ENCODE measurements at places on chromosomes 6 and 20. TPM values are rescaled to one million over a fixed set of nuclear protein-coding genes. Genes with fewer than 3 reads are reported as not detected.

PRIM2 gene
- total RNA-seq: 3.7 TPM

- DNase-seq: no peak
Observed at GRCh38 chr6:80182308-80182707, 75.8 kb downstream of the BCKDHB start.

- DNase-seq: no peak
Observed at GRCh38 chr6:11113038-11113437, 1.5 kb upstream of the ERVFRD-1 start.

DNA sequence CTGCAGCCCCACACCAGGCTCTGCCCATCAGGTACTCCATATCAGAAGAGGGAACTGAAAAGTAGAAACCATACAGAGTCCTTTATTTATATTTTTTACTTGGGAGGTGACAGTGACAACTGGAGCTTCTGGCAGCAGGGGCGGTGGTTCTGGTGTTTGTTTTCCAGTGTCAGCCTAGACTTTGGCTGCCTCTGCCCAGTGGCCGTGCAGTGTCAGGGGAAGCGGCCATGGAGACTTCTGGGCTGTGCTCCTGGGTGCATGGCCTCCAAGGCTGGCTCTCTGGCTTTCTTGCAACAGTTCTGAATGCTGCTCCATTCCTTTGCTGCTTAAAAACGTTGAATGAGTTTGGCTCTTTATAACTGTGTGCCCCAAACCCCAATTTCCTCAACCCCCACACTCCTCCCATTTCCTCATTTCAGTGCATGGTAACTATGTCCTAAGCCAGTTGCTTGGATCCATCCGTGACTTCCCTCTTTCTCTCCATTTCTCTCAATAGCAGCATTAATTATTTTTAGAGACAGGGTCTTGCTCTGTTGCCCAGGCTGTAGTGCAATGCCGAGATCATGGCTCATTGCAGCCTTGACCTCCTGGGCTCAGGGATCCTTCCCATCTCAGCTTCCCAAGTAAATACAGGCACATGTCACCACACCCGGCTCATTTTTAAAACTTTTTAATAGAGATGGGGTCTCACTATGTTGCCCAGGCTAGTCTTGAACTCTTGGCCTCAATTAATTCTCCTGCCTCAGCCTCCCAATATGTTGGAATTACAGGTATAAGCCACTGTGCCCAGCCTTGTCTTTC is 141.1 kb upstream of the SGK1 start:
- no peak for DNase-seq

DNA sequence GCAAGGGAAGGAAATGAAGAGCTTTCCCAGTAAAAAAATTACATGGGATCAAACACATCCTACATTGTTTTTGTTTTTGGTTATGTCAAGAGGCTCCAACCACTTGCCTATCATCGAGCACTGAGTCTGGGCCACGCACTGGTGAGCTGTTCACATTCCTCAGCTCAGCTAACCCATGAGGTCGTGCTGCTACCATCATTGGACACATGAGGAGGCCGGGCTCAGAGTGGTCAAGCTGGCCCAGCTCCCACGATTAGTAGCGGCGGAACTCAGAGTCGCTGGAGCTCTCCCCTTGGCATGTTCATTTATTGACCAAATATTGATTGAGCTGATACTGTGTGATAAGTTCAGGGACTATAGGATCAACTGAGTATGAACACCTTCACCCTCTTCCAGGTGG is 164.9 kb downstream of the CDH26 start:
- DNase-seq: no peak

DNA sequence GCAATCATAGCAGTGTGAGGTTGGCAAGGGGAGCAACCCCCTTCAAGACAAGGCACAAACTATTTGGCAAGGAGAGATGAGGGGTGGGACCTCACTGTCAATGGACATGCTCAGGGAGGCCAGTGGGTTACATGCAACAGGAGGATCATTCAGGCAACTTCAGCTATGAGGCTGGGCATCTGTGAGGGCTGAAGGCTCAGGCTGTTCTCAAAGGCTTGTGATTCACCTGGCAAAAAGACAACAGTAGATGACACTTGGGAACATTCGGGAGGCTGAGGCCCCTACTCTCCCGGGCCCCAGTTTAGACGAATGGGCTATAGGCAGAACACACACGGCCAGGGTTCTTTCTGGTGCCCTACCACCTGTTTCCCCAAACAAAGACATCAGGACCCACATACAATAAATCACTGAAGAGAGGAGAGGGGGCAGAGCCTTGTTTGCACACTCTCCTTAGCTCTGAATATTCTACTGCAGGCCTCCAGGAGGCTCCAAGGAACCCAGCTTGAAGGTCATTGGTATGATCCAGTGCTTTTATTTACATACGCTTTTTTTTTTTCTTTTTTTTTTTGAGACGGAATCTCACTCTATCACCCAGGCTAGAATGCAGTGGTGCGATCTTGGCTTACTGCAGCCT is 7.9 kb downstream of the TUBB start:
- no peak for DNase-seq

Data from cardiac septum (tissue), 1 donor.